ENCODE measurements at places on chromosomes 4 and X. TPM values are rescaled to one million over a fixed set of nuclear protein-coding genes. Genes with fewer than 3 reads are reported as not detected.

The NR3C2 gene
- total RNA-seq: 11.1 TPM

The SERTM2 gene
- 0.31 TPM for total RNA-seq

- DNase-seq: no peak
These were observed 59.1 kb downstream of the IGFBP7 start for GRCh38 chr4:57051095-57051494.

GRCh38 chr4:169184236-169184635, 86.5 kb downstream of the SH3RF1 start:
- no peak for DNase-seq

- no peak for DNase-seq
These were observed 1.2 kb downstream of the PRKX start for GRCh38 chrX:3712051-3712869.

DNA sequence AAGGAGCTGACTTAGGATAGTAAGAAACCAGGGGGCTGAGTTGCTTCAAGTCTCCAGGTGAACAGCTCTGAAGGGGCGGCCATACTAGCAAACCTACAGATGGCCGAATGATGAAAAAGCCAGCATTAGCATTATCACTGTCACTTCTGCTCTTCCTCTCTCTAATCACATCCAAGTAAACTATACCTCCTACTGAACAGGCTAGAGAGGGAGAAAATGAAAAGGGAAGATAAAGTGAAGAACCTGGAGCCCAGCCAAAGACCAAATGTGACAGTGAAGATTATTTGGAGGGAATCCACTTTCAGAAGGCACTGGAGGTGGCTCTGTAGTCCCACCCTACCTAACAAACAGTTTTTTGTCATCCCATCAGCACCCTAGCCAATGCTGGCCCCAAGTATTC, 50.4 kb upstream of the PRPS1 start:
- DNase-seq: no peak

- no peak for DNase-seq
These were observed 8.2 kb upstream of the ABCG2 start for GRCh38 chr4:88166608-88167007.

DNA sequence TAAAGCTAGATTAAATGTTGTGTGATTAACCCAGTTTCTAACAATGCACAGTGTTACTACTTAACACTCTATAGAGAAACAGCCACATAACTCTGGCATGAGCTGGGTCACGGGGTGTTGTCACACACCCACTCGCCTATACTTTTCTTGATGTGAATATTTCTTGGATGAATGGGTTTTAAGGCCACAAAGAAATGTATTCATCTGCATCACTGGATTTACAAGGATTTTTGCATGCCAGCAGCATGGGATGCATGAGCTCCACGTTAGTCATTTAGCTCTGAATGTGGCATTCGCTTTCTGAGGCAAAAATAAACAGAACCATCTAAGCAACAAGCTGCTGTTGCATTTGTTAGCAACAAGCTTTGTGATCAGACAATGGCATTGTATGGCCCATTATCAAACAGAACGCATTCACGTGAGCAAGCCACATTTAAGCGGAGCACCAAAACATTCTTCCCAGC, 89.7 kb downstream of the LRP2BP start:
- no peak for DNase-seq

DNA sequence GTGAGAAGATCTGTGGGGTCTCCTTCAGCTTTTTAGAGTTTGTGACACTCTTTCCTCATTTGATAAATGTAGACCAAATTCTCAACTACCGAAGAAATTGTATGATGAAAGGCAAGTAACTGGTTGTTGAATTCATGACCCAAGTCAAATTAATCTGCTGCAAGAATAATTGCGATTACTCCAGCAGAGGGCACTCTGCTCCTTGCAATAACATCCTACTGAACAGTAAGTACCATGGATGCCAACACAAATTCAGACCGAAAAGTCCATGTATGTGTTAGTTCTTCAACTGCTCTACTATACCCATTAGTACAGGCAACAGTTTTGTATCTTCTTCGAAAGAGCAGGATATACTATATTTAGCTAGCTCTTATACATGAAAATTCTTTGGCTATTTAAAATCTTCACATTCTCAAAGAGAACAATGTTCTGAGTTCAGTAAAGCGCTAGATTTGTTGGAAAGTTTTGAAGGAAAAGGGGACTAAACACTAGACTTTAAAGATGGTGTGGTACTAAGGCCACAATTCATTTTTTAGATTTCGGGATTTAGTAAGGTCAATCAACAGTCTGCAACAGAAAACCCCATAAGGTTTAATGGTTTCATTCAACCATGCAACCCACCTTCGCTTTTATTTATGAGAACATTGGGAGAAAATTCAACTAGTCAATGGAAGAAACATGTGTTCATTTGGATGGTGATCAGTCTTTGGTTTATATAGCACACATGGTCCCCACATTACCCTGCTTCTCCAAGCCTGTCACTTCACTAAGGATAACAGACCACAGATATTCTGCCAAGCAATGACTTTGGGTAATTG, 105.4 kb upstream of the TBC1D9 start:
- DNase-seq: no peak

- no peak for DNase-seq
These were observed 33.3 kb downstream of the CLDN22 start for GRCh38 chr4:183286590-183287308.

- DNase-seq: no peak
These were observed 355.1 kb downstream of the HS3ST1 start for GRCh38 chr4:11073621-11074051.

- DNase-seq: no peak
These were observed 32.8 kb upstream of the LSM6 start for GRCh38 chr4:146142768-146143167.

The PABPC1L2A gene
- not detected for total RNA-seq

DNA sequence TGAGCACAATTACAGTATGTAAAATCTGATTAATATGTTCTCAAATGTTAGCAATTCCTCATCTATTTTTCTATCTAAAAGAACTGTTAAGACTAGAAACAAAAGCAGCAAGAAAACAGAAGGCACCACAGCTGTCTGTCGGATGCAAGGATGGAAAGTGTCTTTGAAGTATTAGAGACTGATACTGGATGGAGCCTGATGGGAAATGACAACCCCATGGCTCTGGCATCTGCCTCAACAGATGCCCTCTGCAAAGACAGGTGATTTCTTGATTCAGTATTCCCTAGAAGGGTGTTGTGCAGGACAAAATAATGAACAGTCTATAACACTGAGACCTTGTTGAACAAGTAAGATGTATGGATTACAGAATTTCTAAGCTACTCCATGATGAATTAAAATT, 19.7 kb downstream of the LRCH2 start:
- no peak for DNase-seq

GRCh38 chrX:80876877-80877276, 67.2 kb upstream of the BRWD3 start:
- DNase-seq: no peak

DNA sequence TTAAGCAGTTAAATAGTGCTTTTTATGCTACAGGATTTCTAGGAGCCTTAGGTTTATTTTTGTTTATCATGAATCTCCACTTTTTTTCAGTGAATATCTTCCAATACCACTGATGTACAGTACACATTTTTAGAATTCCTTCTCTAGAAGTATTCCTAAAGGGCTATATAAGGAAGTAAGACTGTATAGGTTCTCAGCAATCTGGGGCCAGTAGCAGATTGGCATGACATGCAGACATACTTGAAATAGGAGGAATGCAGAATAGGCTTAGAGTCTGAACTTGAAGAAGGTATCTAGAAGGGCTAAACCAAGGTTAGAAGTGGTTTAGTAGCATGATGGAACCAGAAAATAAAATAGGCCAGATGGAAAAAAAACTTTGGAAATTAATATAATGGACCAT, 29.8 kb downstream of the HEPH start:
- DNase-seq: no peak

The DNAAF6 gene
- total RNA-seq: not detected

DNA sequence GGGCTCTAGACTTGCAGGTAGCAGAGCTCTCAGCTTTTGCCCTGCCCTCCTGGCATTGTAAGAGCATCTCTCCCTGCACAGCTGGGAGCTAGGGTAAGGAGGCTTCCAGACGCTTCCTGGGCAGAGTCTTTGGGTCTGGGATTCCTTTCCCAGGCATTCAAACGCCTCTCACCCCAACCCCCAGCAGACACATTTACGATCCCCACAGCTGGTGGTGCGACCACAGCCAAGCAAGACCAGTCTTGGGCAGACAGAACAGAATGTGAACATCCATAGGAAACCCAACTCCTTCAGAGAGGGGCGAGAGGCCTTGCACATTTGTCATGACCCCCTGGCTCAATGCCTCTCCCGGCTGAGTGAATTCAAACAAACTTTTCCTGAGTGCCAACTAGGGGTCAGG, 38.1 kb upstream of the CD99L2 start:
- no peak for DNase-seq

- no peak for DNase-seq
These were observed 103.6 kb downstream of the ITM2A start for GRCh38 chrX:79263550-79263949.

DNA sequence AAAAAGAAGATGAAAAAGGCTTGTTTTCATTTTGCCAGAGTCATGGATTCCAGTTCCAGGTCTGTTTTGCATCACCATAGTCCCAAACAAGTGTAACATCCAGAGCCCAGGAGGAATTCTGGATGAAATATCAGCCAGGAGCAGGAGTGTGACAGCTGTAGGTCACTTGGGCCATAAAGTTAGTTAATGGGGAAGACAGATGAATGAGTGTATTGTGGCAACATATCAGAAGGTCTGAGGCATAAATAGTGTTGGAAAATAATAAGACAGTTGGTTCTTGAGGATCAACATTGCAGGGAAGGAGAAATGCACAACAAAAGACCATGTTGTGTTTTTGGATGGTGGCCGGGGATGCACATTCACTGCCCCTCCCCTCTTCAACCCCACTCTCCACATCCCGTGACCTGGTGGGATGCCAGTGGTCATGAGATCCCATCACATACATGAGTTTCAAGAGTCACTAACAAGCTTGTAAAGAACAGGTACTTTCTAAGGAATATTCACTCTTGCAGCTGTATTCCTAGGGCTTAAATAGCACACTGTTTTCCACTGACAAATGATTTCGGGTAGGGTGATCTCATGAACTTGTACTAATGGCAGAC, 83.1 kb upstream of the IGFBP7 start:
- DNase-seq: no peak

The ACOX3 gene
- total RNA-seq: 36.9 TPM
